ENCODE measurements at places on chromosomes 6 and 20.

GRCh38 chr6:12605888-12606345 is 110.7 kb upstream of the PHACTR1 start:
- DNase-seq = peak; percentile 36

DNA sequence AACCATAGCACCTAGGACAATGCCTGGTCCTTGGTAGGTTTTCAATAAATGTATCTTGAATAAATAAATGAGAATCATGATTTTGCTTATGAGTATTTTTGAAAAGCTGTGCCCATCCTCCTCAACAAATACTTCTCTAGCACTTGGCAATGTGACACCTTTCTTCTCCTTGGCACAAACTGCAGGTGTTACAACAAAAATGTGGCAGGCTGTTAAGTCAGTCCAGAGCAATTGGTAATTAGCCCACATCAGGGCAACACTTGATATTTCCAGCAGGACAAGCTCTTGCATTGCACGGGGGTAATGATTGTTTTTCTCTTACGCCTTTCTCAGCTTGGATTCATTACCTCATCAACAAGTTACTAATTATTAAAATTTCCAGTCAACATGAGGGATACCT is 31.6 kb upstream of the SNX9 start:
- DNase-seq = no peak

- DNase-seq = no peak
Measured at GRCh38 chr6:31588871-31589650, 3.0 kb downstream of the LST1 start.

- DNase-seq = no peak
Measured at GRCh38 chr6:35161266-35161665, 20.1 kb upstream of the TCP11 start.
